ENCODE measurements at places on chromosomes 11 and 22.
A peak's percentile ranks its signal among the peaks of the same experiment; 100 is the strongest.

- no peak for DNase-seq
Measured at GRCh38 chr11:27991736-27992135, 116.2 kb downstream of the KIF18A start.

DNA sequence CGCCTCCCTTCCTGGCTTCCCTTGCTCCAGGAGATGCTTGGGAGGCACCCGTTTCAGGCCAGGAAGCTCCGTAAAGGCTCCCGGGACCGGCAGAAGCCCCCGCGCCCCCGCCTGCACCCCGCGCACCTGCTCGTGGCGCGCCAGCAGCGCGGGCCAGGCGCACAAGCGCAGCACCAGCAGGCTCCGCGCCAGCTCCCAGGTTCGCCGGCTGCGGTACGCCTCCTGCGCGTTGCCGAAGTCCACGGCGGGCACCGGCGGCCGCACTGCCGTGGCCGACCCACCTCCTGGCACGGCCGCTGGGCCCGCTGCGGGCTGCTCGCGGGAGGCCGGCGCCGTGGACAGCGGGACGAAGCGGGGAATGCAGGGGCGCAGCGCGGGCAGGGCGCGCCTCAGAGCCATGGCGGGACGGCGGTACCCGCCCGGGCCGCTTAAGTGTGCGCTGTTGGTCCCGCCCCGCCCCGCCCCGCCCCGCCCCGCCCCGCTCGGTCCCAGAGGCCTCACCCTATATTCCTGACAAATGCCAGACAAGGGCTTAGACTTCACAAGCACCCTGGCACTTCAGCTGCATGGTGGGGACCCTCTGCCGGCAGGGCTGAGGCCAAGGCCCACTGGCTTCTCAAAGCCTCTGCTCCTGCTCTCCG is at the start of gene PRODH:
Gene PRODH, minus strand, starts transcription at position 405 of the 641 bp plus-strand sequence. Its CDS starts 6 bp downstream, at position 399.
- no peak for DNase-seq

- DNase-seq: peak; percentile 49
Measured at GRCh38 chr11:20131788-20132666, 28.2 kb downstream of the DBX1 start.

DNA sequence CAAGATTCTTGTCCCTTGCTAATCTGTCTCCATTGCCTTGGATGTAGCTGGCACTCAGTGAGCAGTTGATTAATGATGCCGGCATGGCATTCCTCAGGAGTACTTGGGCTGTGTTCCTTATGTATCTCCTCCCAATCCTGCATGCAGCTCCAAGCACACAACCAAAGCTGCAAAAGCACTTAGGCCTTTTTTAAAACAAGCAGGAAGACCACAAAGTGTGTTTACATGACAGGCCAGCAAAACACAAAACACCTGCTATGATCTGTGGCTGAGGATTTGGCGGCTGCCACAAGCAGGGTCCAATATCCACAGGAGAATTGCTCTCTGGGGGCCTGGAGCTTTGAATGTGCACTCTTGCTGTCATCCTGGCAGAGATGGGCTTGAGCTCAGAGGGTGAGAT is 8.9 kb downstream of the ABTB2 start:
- DNase-seq: no peak

DNA sequence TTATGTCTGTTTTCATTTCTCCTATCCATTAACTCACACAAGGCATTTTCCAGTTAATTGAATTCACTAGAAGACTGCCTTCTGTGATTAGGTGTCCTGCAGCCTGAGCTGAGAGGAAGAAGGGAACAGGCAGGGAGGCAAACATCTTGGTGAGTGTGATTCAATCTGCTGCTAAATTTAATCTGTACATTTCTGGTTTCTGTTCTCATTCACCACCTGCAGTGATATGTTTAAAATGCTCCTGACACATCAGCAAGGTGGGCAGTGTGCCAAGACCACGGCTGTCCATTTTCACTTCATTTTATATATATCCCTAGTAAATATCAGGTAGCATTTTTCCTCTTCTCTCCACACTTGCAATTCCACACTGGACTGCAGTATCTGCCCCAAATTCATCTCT is 416.5 kb downstream of the TMEM135 start:
- no peak for DNase-seq

GRCh38 chr11:77876045-77876444 is 55.1 kb downstream of the AAMDC start:
- DNase-seq: no peak

- no peak for DNase-seq
Measured at GRCh38 chr11:20854215-20854955, 185.0 kb downstream of the NELL1 start.

- DNase-seq: no peak
Measured at GRCh38 chr11:85844439-85845123, 10.6 kb upstream of the CCDC83 start.

DNA sequence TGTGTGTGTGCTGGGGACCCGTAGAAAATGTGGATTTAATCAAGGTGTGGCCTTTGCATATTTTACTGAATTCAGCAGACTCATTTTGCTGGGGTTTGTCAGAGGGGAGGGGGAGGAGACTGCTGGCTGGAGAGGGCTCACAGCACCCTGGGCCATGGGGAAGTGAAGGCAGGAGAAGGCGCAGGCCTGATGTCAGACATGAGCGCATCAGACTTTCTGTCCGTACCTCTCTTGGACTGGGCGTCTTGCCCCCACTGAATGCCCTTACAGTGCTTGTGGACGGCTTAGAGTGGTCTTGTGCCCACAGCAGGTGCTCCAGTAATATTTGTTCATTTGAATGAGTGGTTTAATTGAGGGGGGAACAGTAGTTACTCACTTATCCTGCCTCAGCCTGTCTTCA is 75.2 kb downstream of the TEAD1 start:
- DNase-seq: no peak

GRCh38 chr11:59616396-59616982 is 915 bp upstream of the OSBP start:
- DNase-seq: peak; percentile 98

- no peak for DNase-seq
Measured at GRCh38 chr11:27348340-27348873, 14.6 kb downstream of the CCDC34 start.
